ENCODE measurements at places on chromosomes 5 and 9.

DNA sequence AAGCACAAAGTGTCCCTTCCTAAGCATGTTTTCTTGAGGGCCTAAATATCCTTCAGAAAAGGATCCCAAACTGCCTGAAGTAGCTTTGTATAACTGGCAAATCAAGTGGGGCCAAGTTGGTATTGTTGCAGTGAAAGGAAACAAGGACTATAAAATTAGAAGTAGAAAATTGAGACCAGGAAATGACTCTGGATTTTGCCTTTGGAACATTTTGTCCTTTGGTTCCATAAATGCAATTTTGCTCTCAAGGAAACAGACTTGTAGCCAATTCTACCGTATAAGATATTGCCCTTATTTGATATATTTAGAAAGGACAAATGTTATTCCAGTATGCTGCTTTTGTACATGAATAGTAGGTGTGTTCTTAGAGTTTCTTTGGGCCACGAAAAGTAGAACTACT, 34.4 kb downstream of the RABGAP1 start:
- no peak for DNase-seq
- H3K27me3 ChIP-seq: no peaks in the 10 kb centered on the region
- H3K36me3 ChIP-seq: peaks cover 2% of the 10 kb centered on the region
- no peak overlapping the region for H3K27ac ChIP-seq
- H3K4me1 ChIP-seq: no peaks in the 10 kb centered on the region
- H3K4me3 ChIP-seq: no peak overlapping the region

GRCh38 chr9:20771729-20772128, 87.7 kb downstream of the FOCAD start:
- no peaks in the 10 kb centered on the region for H3K4me1 ChIP-seq
- peaks cover 31% of the 10 kb centered on the region for H3K36me3 ChIP-seq
- H3K27ac ChIP-seq: no peak overlapping the region
- H3K27me3 ChIP-seq: no peaks in the 10 kb centered on the region
- DNase-seq: no peak
- H3K4me3 ChIP-seq: no peak overlapping the region

GRCh38 chr5:150561571-150562275, 53.8 kb downstream of the NDST1 start:
- no peak for DNase-seq
- H3K4me3 ChIP-seq: no peak overlapping the region
- no peaks in the 10 kb centered on the region for H3K36me3 ChIP-seq
- H3K4me1 ChIP-seq: no peaks in the 10 kb centered on the region
- no peak overlapping the region for H3K27ac ChIP-seq

- H3K36me3 ChIP-seq: no peaks in the 10 kb centered on the region
- no peak overlapping the region for H3K27ac ChIP-seq
- H3K4me1 ChIP-seq: no peaks in the 10 kb centered on the region
- H3K27me3 ChIP-seq: no peaks in the 10 kb centered on the region
- no peak for DNase-seq
These were observed 250.2 kb downstream of the PDZD2 start for GRCh38 chr5:31889001-31889561.

- H3K27ac ChIP-seq: no peak overlapping the region
- H3K4me3 ChIP-seq: no peak overlapping the region
- no peaks in the 10 kb centered on the region for H3K27me3 ChIP-seq
- H3K36me3 ChIP-seq: no peaks in the 10 kb centered on the region
- DNase-seq: no peak
These were observed 258.7 kb downstream of the SPATA31D1 start for GRCh38 chr9:82247318-82247717.

DNA sequence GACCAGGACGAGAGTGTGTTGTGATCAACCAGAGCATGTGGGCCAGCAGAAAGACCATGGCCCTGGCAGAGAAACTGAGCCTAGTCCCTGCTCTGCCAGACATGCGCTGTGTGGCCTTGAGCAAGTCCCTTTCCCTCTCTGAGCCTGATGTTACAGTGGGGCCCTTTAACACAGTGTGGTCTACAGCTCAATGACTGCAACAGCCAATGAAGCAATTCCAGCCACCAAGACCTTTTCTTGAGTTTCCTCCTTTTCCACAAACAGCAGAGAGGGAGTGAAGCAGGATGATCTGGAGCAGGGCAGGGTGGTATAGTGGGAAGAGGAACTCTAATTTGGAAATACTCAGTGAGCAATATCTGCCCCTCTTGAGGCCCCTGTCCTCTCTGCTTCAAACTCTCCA, 25.8 kb upstream of the ARSI start:
- no peaks in the 10 kb centered on the region for H3K4me1 ChIP-seq
- H3K4me3 ChIP-seq: no peak overlapping the region
- no peak overlapping the region for H3K27ac ChIP-seq
- DNase-seq: no peak
- H3K36me3 ChIP-seq: no peaks in the 10 kb centered on the region

GRCh38 chr5:169350759-169351240, 49.9 kb upstream of the SLIT3 start:
- no peak overlapping the region for H3K4me3 ChIP-seq
- DNase-seq: no peak
- H3K27me3 ChIP-seq: peaks cover 4% of the 10 kb centered on the region
- no peak overlapping the region for H3K27ac ChIP-seq
- no peaks in the 10 kb centered on the region for H3K36me3 ChIP-seq

DNA sequence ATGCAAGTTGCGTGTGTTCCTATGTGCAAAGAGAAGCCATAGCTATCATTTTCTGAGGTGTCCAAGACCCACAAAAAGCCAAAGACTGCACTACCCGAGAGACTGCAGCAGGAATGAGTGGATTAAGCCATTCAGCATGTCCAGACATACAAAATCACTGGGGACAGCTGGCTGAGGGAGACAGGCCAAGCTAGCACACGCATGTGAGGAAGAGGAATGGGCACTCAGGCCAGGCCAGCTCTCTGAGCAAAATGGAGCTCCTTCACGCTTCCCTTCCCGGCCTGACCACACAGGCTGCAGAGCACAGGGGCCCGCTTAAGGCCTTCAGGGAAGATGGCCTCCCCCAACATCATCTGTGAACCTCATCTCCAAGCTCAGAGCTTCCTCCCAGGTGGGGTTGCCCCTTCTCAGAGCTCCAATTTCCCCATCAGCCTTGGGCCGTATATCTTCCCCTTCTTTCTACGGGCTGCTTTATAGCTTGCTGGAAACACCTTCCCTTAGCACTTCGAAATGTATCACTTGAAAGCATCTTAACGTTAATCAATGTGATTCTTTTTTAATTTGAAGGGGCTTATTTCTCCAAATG, 8.4 kb downstream of the DCANP1 start:
- no peaks in the 10 kb centered on the region for H3K27me3 ChIP-seq
- no peaks in the 10 kb centered on the region for H3K36me3 ChIP-seq
- peak; percentile 0 for DNase-seq
- H3K4me3 ChIP-seq: no peak overlapping the region
- no peaks in the 10 kb centered on the region for H3K4me1 ChIP-seq

DNA sequence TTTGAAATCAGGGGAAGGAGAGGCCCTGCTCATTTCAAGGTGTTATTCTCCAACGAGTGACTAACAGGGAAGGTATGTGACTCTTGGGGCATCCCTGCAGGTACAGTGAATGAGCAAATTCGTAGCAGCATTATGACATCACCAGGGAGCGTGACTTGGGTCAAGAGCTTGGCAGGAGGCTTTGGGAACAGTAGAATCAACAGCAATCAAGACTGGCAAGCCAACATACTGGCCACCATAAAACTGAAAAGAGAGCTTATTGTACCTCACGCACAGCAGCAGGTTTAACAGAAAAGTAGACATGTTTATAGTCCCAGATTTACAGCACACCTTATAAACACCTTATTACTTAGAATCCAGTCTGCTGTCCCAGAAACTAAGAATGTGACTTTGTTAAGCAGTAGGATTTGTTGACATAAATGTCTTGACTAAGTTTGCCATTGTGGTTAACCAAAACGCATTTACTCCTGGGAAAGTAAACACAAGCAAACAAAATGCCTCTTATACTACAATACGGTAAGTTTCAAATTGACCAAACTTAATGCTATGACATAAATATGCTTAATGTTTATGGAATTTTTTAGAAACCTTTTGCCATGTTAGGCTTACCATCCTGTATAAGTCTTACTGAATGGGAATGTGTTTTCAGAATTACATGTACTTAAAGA, 297.8 kb downstream of the NPR3 start:
- DNase-seq: no peak
- no peaks in the 10 kb centered on the region for H3K36me3 ChIP-seq

DNA sequence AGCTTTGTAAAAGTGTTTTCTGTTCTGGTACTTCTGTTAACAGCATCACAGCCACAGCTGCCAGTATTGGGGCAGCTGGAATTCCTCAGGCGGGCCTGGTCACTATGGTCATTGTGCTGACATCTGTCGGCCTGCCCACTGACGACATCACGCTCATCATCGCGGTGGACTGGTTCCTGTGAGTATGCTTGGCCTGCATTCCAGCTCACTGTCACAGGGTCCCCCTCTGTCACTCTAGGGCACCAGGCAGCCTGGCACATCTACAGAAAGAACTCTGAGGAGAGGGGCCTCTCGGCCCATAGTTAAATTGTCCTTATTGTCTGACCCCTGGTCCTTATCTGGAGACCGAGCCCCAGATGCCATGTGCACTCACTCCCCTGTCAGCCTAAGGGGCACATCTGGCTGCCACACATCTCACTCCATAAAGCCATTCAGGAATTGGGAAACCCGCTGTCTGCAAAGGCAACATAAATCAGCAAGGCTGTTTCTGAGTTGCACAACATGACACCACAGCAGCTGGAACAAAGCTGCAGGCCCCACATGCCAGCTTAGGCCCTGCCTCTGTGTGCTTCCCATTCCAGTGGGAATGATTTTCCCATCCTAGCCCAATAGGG, 77.5 kb downstream of the SLC1A3 start:
- H3K4me1 ChIP-seq: no peaks in the 10 kb centered on the region
- no peak for DNase-seq
- H3K27ac ChIP-seq: no peak overlapping the region
- peaks cover 13% of the 10 kb centered on the region for H3K27me3 ChIP-seq
- no peak overlapping the region for H3K4me3 ChIP-seq
- no peaks in the 10 kb centered on the region for H3K36me3 ChIP-seq

- DNase-seq: no peak
- no peak overlapping the region for H3K27ac ChIP-seq
- H3K27me3 ChIP-seq: no peaks in the 10 kb centered on the region
- H3K4me3 ChIP-seq: no peak overlapping the region
- no peaks in the 10 kb centered on the region for H3K36me3 ChIP-seq
- no peaks in the 10 kb centered on the region for H3K4me1 ChIP-seq
These were observed 16.3 kb downstream of the NLN start for GRCh38 chr5:65738305-65738704.

GRCh38 chr9:116662646-116663310, 24.3 kb upstream of the TRIM32 start:
- H3K4me3 ChIP-seq: no peak overlapping the region
- H3K36me3 ChIP-seq: no peaks in the 10 kb centered on the region
- H3K4me1 ChIP-seq: no peaks in the 10 kb centered on the region
- H3K27me3 ChIP-seq: no peaks in the 10 kb centered on the region

DNA sequence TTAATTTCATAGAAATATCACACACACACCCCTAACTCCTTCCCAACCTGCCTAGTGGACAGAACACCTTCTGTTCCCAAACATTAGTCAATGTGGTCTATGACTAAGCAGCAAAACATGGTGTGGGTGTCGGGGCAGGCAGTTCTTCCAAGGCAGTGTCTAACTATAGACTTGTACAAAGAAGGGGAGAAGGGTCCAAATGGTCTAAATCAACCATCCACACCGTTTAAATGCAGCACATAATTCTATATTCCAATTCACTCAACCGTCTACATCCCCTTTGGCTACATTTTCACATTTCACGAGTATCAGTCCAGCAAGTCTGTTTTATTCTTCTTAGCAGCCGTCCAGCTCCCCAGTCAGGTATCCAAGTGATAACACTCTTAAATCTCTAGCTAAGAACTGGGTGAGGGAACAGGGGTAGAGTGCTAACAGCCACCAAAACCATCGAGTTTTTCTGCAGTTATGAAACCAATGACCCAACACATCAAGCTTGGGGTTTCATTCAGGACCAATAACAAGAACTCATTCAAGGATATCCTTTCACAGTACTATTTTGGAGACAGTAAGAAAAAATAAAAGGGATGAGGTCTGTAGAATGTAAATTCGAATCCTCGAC, 3.3 kb downstream of the ZNF608 start:
- DNase-seq: no peak
- no peak overlapping the region for H3K27ac ChIP-seq
- peaks cover 4% of the 10 kb centered on the region for H3K4me1 ChIP-seq
- no peak overlapping the region for H3K4me3 ChIP-seq
- no peaks in the 10 kb centered on the region for H3K27me3 ChIP-seq

DNA sequence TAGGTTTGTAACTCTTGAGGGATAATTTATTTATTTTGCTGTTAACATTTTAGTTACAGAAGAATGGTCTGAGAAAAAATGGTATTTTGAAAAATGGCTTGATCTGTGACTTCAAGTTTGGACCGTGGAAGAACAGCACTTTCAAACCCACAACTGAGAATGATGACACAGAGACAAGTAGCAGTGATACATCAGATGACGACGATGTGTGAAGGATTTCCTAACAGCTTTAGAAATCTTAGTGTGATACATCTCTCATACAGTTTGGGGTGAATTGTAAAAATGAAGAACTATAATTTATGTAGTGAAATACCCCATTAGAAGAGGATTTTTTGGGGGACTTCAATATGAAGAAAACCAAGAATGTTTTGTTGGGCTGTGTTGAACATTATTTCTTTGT, 88.7 kb downstream of the GPBP1 start:
- no peaks in the 10 kb centered on the region for H3K4me1 ChIP-seq
- no peak for DNase-seq
- H3K27me3 ChIP-seq: no peaks in the 10 kb centered on the region
- H3K36me3 ChIP-seq: peaks cover 62% of the 10 kb centered on the region

- H3K4me1 ChIP-seq: no peaks in the 10 kb centered on the region
- H3K27ac ChIP-seq: no peak overlapping the region
- no peak for DNase-seq
- H3K4me3 ChIP-seq: no peak overlapping the region
- H3K36me3 ChIP-seq: no peaks in the 10 kb centered on the region
These were observed 81.9 kb downstream of the MED27 start for GRCh38 chr9:131997779-131998178.
